Stimulated activated CD8-positive, alpha-beta memory T cell treated with anti-CD3 and anti-CD28 coated beads, Interleukin-2, amount 100 ng/mL, for 1 hour (primary cell): ENCODE measurements at places on chromosomes 3 and 15.

GRCh38 chr15:92611995-92612745 is 43.4 kb downstream of the FAM174B start:
- DNase-seq, result no peak

GRCh38 chr3:32575451-32576113 is 4.9 kb upstream of the DYNC1LI1 start:
- no peak for DNase-seq

- no peak for DNase-seq
Observed at GRCh38 chr3:136783708-136784191, 31.6 kb upstream of the STAG1 start.

- DNase-seq, result no peak
Observed at GRCh38 chr3:193830791-193831191, 237.8 kb downstream of the OPA1 start.

DNA sequence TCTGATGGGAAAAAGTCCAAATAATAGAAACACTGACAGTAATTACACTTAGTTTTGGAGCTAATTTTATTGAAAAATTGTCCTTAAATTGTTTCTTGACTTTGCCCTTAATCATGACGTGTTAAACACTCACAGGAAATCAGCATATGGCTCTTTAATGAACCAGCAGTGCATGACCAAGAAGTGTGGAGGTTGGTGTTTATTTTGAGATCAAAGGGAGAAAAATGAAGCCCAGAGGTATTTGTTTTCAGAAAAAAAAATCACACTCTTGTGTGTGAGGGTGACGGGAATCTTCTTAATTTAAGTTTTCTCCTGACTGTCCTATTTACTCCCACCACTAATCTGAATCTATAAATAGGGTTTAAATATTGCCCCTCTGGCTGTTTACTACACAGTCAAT is 28.8 kb upstream of the SYNM start:
- DNase-seq, result no peak

DNA sequence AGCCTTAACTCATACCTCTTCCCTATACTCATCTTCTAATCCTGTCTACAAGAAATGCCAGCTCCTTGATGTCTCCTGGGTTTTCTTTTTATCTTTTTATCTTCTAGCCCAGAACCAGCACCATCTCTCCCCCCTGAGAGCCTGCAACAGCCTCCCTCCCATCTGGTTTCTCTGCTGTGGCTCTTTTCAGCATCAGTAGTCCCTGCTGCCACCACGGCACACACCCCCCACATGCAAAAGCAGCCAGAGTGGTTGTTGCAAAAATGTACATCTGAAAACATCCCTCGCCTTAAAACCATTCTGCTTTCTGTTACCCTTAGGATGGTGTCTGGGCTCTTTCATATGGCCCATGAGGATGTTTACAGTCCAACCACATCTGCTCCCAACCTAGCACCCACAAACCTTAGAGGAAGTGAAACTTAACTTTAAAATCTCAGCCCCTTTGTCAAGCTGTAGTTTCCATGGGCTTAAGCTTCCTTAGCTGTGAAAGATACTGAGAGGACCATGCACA is 775 bp downstream of the TTC21A start:
- no peak for DNase-seq

- DNase-seq, result no peak
Observed at GRCh38 chr15:78909791-78910228, 35.0 kb downstream of the CTSH start.

GRCh38 chr15:90047956-90048575 is 46.9 kb downstream of the ZNF710 start:
- no peak for DNase-seq

GRCh38 chr3:13462822-13463221 is 17.3 kb upstream of the HDAC11 start:
- DNase-seq, result no peak

DNA sequence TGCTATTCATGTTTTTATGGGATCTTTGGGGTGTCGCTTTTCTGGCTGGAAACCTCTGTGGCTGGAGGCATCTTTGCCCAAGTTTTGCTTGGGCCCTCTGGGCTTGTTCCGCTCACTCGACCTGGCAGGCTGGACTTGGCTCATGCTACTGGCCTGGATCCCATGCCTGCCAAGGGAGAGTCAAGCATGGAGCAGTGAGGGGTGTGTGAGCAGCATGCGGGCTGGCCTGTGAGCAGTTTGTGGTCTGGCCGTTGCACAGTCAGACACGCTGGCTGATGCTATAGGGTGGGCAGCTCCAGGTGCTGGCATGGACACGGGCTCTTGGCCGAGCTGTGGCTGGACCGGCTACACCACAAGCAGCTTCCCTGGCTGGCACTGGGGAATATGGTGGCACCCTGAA is 491.1 kb downstream of the AGBL1 start:
- DNase-seq, result no peak
